ENCODE measurements at places on chromosomes 12 and 14. TPM values are rescaled to one million over a fixed set of nuclear protein-coding genes. Genes with fewer than 3 reads are reported as not detected.
A peak's percentile ranks its signal among the peaks of the same experiment; 100 is the strongest.

The EMP1 gene
- total RNA-seq, result 4.4 TPM

The ANKRD33 gene
- total RNA-seq, result not detected

- H3K36me3 ChIP-seq, result no peaks in the 10 kb centered on the region
- H3K4me3 ChIP-seq, result no peak overlapping the region
- no peaks in the 10 kb centered on the region for H3K4me1 ChIP-seq
Observed at GRCh38 chr14:87152693-87153092, 840.3 kb downstream of the GALC start.

The SMCO3 gene
- not detected for total RNA-seq

DNA sequence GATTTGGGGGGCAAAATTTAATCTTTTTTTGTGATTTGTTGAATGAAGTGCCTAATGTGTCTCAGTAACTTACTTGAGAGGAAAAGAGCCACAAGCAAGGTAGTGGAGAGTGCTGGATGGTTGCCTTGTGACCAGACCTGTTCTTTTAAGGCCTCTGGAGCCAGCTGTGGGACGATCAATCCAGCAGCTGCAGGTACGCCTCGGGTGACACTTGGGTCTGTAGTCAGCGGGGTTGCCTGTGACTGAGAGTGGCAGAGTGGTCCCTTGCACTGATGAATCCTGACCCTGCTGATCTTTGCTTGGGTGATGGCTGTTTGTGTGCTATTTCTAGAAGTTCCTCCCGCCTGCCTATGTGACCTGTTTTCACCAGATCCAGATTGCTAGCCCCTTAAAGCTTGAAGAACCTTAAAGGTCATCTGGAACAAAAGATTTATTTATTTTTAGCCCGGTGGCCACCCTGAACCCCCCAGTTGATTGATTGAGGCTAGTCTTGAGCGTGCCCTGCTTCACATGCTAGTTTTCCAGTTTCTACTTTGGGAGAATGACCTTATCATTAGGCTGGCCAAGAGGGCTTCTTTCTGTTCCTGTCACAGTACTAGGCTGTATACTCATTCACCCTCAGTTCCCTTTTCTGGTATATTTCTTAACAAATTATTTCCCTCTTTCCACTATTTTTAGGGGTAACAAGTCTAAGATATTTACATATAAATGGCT, 23.2 kb downstream of the PRKCH start:
- peaks cover 95% of the 10 kb centered on the region for H3K4me1 ChIP-seq
- H3K4me3 ChIP-seq, result peak overlapping the region; percentile 86
- H3K27me3 ChIP-seq, result no peaks in the 10 kb centered on the region
- peak overlapping the region; percentile 95 for H3K27ac ChIP-seq
- no peak for DNase-seq
- peaks cover 70% of the 10 kb centered on the region for H3K36me3 ChIP-seq

GRCh38 chr14:81187832-81188522, 32.8 kb downstream of the GTF2A1 start:
- peaks cover 41% of the 10 kb centered on the region for H3K4me1 ChIP-seq
- no peak overlapping the region for H3K4me3 ChIP-seq
- no peak for DNase-seq
- no peaks in the 10 kb centered on the region for H3K27me3 ChIP-seq
- H3K36me3 ChIP-seq, result peaks cover 47% of the 10 kb centered on the region

The AQP6 gene
- total RNA-seq, result not detected

- H3K27me3 ChIP-seq, result peaks cover 14% of the 10 kb centered on the region
- no peak overlapping the region for H3K27ac ChIP-seq
- no peak for DNase-seq
- H3K36me3 ChIP-seq, result no peaks in the 10 kb centered on the region
- H3K4me1 ChIP-seq, result peaks cover 4% of the 10 kb centered on the region
- peak overlapping the region; percentile 56 for H3K4me3 ChIP-seq
Observed at GRCh38 chr14:96762650-96763049, 34.5 kb upstream of the VRK1 start.

- DNase-seq, result no peak
- H3K27me3 ChIP-seq, result no peaks in the 10 kb centered on the region
- H3K27ac ChIP-seq, result no peak overlapping the region
- no peaks in the 10 kb centered on the region for H3K36me3 ChIP-seq
- no peaks in the 10 kb centered on the region for H3K4me1 ChIP-seq
- H3K4me3 ChIP-seq, result no peak overlapping the region
Observed at GRCh38 chr14:83548061-83548839, 1981.7 kb upstream of the FLRT2 start.

The FAM181A gene
- not detected for total RNA-seq

The TMEM263 gene
- 33.2 TPM for total RNA-seq

GRCh38 chr12:16238661-16239060, 38.8 kb downstream of the SLC15A5 start:
- no peaks in the 10 kb centered on the region for H3K4me1 ChIP-seq
- no peaks in the 10 kb centered on the region for H3K27me3 ChIP-seq
- H3K27ac ChIP-seq, result no peak overlapping the region
- DNase-seq, result no peak

DNA sequence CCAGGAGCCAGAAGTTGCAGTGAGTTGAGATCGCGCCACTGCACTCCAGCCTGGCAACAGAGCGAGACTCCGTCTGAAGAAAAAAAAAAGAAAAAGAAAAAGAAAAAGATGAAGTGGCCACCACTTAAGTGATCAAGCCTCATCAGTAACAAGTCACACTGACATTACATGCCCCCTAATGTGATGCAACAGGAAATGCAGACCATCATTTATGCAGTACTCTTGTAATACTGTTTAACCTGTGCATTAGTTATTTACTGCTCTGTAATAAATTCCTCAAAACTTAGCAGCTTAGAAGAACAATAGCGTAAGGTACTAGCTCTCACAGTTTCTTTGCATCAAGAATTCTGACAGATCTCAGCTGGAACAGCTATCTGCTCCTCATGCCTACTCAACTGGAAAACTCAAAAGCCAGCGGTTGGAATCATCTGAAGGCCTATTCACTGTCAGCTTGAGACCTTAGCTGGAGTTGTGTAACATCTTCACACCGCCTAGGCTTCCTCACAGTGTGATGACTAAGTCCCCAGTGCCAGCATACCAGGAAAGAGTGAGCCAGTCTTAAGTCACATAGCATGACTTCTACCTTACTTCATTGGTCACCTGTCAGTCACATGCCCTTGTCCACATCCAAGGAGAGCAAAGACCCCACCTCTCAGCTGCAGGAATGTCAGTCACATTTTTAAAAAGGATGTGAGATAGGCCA, 31.5 kb downstream of the EPS8 start:
- peaks cover 2% of the 10 kb centered on the region for H3K4me1 ChIP-seq
- H3K36me3 ChIP-seq, result no peaks in the 10 kb centered on the region
- no peak overlapping the region for H3K27ac ChIP-seq
- no peak overlapping the region for H3K4me3 ChIP-seq

GRCh38 chr12:100721169-100721568, 73.4 kb upstream of the ANO4 start:
- H3K4me3 ChIP-seq, result no peak overlapping the region
- H3K36me3 ChIP-seq, result no peaks in the 10 kb centered on the region
- H3K27ac ChIP-seq, result no peak overlapping the region
- DNase-seq, result no peak
- H3K4me1 ChIP-seq, result no peaks in the 10 kb centered on the region
- H3K27me3 ChIP-seq, result peaks cover 39% of the 10 kb centered on the region

Data from activated naive CD8-positive, alpha-beta T cell treated with anti-CD3 and anti-CD28 coated beads for 36 hours (primary cell).